Suprapubic skin (tissue), 4 donors: ENCODE measurements at places on chromosomes 6 and 20. TPM values are rescaled to one million over a fixed set of nuclear protein-coding genes. Genes with fewer than 3 reads are reported as not detected.

Gene FOXF2
- total RNA-seq = 1.3 TPM

Gene RAET1L
- total RNA-seq = 5.9 TPM

- DNase-seq = no peak
Measured at GRCh38 chr6:64146876-64147275, 511.3 kb downstream of the PHF3 start.

- DNase-seq = peak; percentile 96
Measured at GRCh38 chr6:135054569-135055498, at the start of gene HBS1L. TSS of gene HBS1L (minus strand) at chr6:135054822. CDS start at chr6:135054691, 131 bp downstream.

- DNase-seq = no peak
Measured at GRCh38 chr20:31868853-31869672, 1.3 kb downstream of the DUSP15 start.

- DNase-seq = no peak
Measured at GRCh38 chr6:14095437-14095836, 22.1 kb upstream of the CD83 start.

- DNase-seq = no peak
Measured at GRCh38 chr6:157099912-157100593, 223.3 kb downstream of the TMEM242 start.
